SK-N-MC (cell line): ENCODE measurements at places on chromosomes 3 and 15.
A peak's percentile ranks its signal among the peaks of the same experiment; 100 is the strongest.

- DNase-seq: no peak
Observed at GRCh38 chr3:4505688-4506558, 12.8 kb downstream of the ITPR1 start.

DNA sequence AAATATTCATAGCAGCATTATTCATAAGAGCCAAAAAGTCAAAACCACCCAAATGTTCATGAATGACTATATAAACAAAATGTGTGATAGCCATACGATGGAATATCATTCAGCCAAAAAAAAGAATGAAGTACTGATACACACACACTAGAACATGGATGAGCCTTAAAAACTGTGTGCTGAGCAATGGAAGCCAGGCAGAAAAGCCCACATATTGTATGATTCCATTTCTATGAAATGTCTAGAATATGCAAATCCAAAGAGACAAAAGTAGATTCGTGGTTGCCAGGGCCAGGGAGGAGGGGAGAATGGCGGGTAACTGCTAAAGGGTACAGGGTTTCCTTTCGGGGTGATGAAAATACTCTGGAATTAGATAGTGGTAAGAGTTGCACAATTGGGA lies 37.2 kb upstream of the LINGO1 start:
- no peak for DNase-seq

- peak; percentile 71 for DNase-seq
Observed at GRCh38 chr3:129829640-129830039, 63.9 kb downstream of the TMCC1 start.

- DNase-seq: no peak
Observed at GRCh38 chr15:92682741-92683510, 27.4 kb upstream of the FAM174B start.

GRCh38 chr3:152496286-152496685 lies 227.6 kb downstream of the MBNL1 start:
- no peak for DNase-seq

GRCh38 chr3:30873671-30874070 lies 20.8 kb downstream of the GADL1 start:
- no peak for DNase-seq

- no peak for DNase-seq
Observed at GRCh38 chr3:112650482-112650881, 9.5 kb upstream of the CCDC80 start.

GRCh38 chr15:91514147-91514546 lies 339.4 kb upstream of the SLCO3A1 start:
- DNase-seq: no peak

GRCh38 chr15:79872358-79873017 lies 24.3 kb downstream of the MTHFS start:
- DNase-seq: no peak

GRCh38 chr15:29043736-29044502 lies 158.1 kb downstream of the APBA2 start:
- no peak for DNase-seq

DNA sequence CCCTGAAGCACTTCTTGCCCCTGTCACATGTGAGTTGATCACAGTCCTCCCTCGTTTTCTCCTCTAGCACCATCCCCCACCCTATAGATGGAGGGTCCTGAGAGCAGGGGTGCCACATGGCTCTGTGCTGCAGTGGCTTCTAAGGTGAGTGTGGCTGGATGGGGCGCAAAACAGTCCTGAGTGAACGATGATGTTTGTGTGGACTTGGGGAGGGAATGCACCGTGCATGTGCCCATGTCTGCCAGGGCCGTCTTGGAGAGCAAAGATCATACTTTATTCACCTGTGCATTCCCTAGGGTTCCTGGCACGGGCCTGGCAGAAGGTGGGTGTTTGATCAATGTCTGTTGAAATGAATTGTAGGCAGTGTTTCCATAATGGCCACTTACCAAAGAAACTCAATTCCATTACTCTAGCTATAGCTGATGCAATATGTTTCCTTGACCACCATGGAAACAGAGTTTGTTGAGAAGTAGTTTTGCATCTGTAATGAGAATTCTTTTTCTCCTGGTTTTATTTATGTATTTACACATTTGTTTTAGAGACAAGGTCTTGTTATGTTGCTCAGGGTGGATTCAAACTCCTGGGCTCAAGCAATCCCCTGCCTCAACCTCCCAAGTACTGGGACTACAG lies 58.0 kb downstream of the ABTB1 start:
- DNase-seq: no peak

GRCh38 chr15:80892414-80892813 lies 97.2 kb downstream of the MESD start:
- DNase-seq: no peak

- no peak for DNase-seq
Observed at GRCh38 chr15:77824361-77825251, 191.9 kb upstream of the LINGO1 start.

- DNase-seq: no peak
Observed at GRCh38 chr3:14148041-14148985, 23.5 kb downstream of the TMEM43 start.

GRCh38 chr3:57973715-57974477 lies 34.3 kb upstream of the FLNB start:
- no peak for DNase-seq

DNA sequence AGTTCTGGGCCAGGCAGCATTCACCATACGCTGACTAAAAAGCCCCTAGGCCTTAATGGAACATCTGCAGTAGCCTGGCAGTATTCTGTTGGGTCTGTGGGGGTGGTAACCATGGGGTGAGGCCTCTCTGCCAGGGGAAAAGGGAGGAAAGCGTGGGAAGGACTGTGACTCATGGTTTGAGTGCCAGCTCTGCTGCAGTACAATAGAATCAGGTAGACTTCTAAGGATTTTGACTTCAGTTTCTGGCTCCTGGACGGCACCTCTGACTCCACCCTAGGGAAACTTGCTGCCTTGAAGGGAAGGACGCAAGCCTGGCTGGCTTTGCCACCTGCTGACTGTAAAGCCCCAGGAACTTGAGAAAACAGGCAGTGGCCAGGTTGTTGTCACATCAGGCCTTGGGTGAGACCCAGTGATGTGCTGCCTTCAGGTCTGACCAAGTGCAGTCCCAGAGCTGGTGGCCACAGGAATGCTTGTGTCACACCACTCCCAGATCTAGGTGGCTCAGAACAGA lies 148.6 kb downstream of the SUCNR1 start:
- DNase-seq: peak; percentile 14

DNA sequence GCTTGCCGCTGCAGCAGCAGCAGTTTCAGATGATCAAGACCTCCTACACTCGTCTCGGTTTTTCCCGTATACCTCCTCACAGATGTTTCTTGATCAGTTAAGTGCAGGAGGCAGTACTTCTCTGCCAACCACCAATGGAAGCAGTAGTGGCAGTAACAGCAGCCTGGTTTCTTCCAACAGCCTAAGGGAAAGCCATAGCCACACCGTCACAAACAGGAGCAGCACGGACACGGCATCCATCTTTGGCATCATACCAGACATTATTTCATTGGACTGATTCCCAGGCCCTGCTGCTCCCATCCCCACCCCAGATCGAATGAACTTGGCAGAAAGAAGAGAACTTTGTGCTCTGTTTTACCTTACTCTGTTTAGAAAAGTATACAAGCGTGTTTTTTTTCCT lies 17.6 kb downstream of the CALML4 start:
- no peak for DNase-seq

- no peak for DNase-seq
Observed at GRCh38 chr3:178059119-178059518, 477.1 kb upstream of the KCNMB2 start.

DNA sequence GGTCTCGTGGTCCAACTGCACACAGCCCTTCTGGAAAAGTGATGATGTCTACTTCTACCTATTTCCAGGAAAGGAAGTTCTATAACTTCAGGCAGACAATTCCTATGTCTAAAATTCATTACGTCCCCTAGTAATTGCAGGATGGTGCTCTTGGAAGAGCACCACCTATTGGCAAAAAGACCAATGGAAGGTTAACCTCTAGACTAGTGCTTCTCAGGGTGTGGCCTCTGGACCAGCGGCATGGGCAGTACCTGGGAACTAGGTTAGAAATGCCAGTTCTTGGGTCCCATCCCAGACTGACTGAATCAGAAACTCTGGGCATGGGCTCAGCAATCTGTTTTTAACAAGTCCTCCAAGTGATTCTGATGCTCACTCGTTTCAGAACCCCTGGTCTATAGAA lies 258.3 kb upstream of the ICE2 start:
- DNase-seq: no peak

DNA sequence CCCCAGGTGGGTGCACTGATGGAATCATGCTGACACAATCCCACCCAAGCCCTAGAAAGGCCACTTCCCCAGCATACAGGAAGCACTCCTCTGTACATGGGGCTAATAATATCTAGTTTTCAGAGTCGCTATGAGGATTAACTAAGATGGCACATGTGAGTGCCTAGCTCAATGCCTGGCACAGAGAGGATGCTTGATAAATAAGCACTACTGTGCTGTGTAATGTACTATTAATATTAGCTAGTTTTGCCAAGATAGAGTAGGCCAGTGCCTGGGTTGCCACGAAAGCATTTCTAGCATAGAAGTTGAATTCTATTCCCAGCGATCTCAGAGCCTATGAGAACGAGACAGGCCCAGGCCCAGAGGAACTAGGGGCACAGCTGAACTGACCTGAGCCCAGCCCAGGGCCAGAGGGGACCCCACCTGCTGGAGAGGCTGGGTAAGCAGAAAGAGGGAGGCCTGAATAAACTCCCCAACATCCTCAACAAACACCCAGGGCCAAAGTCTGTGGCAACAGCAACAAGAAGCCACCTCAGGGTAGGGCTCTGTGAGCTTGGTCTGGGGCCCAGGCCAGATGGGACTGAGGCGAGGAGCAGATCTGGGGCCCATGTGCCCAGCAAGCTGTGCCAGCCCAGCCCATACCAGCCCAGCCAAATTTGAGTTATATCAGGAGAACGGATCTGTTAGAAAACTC lies 7.6 kb upstream of the SEMA7A start:
- DNase-seq: no peak

- no peak for DNase-seq
Observed at GRCh38 chr15:70400766-70401541, 303.2 kb upstream of the TLE3 start.

DNA sequence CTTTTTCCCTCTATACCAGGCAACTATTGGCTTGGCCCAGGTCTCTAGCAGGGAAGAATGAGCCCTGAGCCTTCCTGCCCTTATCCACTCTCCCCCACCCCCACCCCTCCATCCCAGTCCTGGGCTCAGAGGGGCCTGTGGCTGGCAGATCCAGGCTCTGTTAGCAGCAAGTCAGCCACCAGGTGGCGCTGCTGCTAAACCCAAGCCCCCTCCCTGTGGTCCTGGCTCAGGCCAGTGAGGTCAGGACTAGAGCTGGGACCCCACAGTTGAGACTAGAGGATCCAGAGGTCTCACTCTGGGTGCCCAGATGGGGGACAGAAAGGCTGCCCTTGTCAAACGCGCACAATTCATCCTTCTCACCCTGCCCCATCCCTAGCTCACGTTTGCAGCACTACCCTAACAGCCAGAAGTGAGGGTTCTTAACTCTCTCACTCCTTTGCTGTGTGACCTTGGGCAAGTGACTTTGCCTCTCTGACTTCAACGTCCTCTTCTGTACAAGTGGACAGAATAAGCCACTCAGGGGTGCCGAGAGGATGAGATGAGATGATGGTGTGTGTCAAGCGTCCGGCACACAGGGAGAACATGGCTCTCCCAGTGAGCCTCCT lies 46.8 kb upstream of the SLC6A1 start:
- DNase-seq: no peak

- DNase-seq: no peak
Observed at GRCh38 chr15:41558400-41559238, at the start of gene TYRO3. TSS of gene TYRO3 (plus strand) at chr15:41559212. CDS start at chr15:41559258, 46 bp downstream.

DNA sequence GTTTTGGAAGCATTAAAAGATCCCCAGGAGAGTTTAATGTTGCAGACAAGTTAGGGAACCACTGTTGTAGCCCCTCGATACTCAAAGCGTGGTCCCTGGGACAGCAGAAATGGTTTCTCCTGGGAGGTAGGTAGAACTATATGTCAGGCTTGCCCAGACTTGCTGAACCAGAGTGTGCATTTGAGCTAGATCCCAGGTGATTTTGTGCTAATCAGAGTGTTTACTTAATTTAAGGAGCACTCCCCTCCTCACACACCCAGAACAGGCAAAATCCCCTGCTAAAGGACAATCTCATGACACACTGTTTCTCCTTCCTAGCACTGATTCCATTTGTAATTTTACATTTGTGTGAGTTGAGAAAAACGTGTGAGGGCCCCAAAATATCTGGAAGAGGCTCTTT lies 24.3 kb downstream of the LMCD1 start:
- DNase-seq: no peak
